ENCODE measurements at places on chromosomes 3 and 15.

GRCh38 chr15:34721802-34722438, 32.9 kb downstream of the GJD2 start:
- DNase-seq: peak; percentile 15

DNA sequence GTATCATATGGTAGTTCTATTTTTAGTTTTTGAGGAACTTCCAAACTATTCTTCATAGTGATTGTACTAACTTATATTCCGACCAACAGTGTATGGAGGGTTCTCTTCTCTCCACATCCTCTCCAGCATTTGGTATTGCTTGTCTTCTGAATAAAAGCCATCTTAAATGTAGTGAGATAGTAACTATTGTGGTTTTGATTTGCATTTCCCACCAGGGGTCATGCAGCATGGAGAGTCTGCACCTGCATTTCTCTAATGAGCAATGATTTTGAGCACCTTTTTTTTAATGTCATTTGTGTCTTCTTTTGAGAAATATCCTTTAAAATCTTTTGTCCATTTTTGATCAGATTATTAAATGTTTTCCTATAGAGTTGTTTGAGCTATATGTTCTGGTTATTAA, 718.5 kb downstream of the ZBBX start:
- no peak for DNase-seq

DNA sequence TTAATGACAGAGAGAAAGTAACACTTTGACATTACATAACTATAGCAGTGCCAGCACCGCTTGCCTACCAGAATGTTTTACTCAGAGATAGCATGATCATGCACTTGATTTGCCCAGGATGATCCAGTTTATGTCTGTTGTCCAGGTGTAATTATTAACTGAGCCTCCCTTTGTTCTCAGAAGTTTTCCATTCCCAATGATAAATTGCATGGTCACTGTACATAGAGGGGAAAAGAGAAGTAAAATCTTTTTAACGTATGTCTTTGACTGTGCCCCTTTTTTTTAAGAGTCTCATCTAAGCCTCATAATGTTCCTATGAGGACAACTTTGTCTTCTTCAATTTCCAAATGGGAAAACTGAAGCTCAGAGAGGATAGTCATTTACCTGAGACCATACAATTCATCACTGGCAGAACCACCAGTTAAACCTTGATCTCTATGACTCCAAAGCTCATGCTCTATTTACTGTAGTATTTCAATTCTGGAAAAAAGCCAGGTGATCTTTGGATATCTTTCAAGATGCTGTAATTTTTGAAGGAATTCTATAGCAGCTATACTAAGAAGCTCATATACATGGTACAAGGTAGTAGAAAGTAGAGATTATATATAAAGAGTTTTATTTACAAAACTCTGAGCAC, 25.1 kb downstream of the C3orf85 start:
- DNase-seq: no peak

DNA sequence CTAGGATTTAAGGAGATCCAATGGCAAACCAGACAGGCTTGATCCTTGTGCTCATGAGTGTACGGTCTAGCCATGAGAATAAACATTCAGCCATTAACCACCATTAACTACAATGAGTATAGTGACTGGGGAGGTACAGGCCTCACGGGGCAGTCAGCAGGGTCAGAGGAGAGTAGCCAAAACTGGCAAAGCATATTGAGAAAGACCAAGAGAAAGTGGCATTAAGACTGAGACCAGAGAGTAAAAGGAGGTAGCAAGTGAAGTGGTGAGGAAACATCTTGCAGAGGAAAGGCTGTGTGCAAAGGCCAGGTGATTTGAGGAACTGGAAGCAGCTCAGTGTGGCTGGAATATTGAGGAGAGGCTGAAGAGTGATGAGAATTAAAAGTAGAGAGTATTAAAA, 407.2 kb upstream of the LMCD1 start:
- DNase-seq: no peak

- no peak for DNase-seq
Measured at GRCh38 chr3:101725194-101725889, 928 bp downstream of the CEP97 start.

GRCh38 chr15:88238618-88239430, 17.7 kb downstream of the NTRK3 start:
- no peak for DNase-seq

DNA sequence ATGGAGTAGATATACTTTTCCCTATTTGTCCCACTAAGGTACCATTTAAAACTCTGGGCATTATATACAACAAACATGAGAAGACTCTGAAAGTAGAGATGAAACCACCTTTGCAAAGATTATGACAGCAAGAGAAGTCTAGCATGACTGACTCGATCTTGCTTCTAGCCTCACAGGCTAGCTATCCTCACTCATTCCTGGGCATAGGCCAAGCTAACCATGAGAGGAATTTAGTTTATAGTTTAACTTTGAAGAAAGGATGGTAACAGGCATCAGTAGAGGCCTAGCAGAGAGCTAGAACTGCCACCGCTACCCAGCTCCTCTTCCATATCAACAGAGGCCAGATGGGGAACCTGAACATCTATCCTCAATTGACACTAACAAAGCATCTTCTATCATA, 63.5 kb upstream of the FSIP1 start:
- DNase-seq: no peak

DNA sequence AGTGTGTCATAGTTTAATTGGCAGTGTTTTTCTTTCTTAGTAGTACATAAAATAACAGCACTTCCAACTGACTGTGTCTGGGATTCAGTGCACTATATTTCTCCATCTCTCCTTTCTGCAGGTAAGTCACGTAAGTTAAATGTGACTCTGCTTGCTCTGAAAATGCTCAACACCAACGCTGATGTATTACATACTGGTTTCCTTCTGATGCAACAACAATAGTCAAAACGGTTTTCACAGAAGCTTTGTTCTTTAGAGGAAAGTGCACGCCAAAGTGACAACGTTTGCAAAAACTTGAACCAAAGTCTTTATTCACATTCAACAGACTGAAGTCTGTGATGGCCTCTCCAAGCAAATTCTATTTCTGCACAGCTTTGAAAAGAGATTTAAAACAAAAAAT, 707.1 kb upstream of the CFAP20DC start:
- DNase-seq: no peak

DNA sequence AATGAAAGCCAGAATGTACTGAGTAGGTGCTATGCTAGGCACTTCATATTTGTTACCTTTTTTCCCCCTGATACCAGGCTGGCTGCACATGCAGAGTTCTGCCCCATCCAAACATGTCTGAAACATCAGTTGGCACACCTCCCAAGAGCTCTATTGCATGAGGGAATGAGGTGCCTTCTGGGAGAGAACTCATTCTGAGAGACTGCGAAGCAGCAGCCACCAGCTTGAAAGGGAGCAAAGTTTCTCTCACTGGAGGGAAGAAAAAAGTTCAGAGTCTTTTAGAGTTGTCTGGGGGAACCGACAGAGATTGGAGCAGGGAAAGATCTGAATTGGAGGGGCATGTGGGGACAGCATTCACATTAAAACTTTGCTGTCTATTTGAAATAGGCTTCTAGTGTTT, 84.1 kb downstream of the AGBL1 start:
- DNase-seq: no peak

DNA sequence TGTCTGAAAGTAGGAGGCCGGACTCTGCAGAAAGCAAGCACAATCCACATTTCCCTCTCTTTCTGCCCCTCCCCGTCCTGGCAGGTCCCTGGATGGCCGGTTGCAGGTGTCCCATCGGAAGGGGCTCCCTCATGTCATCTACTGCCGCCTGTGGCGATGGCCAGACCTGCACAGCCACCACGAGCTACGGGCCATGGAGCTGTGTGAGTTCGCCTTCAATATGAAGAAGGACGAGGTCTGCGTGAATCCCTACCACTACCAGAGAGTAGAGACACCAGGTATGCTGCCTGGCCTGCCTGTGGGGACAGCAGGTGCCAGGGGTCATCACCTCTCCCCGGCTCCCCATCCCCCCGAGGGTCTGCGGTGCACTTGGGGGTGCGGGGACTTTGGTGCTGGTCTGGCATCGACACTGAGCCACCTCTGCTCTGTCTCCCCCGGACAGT, 89.6 kb downstream of the AAGAB start:
- no peak for DNase-seq

DNA sequence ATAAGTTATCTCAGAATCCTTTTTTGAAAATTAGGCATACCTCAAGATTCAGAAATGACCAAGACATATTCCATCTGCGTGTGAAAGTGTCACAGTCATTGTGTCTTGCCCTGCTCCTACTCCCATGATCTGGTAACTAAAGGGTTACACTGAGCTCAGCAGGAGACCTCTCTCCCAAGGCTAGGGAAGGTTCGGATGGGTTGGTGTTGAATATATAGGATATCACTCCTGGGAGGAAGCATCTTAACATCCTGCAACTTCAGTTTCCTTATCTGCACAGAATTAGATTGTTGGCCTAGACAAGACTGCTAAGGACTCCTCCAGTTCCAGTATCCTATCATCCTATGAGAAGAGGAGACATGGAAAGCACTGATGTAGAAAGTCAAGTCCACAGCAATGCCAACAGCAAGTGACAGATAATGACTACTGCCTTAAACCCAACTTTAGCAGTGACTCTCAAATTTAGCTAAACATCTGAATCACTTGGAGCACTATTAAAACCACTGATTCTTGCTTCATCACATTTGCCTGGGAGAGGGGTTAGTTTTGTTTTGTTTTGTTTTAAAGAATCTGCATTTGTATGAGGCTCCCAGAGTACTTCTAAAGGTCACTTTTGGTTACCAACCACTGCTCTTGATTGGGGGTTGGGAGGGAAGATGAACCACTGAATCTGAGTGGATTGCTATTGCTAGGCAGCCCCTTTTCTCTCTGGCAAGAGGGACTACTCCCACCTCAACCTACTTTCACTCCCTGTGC, 9.7 kb downstream of the ADAMTS9 start:
- no peak for DNase-seq

GRCh38 chr3:132758740-132759139, 36.5 kb upstream of the NPHP3 start:
- no peak for DNase-seq

DNA sequence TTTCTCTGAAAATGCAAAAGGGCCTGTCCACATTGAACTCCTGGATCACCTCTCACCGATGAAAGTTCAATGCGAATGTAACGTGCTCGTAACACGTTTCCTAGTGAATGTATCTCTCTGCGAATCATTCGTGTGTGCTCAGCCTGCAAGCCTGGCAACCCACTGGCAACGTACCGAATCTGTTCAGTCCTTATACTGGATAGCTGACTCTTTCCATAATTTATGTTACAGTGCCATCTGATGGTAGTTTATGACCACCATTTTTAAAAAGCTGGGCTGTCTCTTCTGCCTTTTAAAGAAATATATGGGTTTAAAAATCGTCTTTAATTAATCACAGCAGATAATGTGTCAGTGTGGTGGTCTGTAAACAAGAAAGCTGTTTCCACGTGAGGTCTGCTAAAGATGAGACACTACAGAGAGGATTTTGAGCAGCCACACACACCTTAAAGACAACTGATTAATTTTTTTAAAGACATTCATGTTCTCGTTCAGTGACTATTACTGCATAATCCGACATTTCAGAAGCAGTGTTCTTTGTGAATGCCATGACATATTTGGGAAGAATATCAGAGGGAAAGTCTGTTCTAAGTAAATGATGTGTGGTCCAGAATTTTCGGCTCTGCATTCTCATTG, 69.4 kb upstream of the FOXP1 start:
- DNase-seq: peak; percentile 31

GRCh38 chr3:55270976-55271375, 216.1 kb downstream of the WNT5A start:
- no peak for DNase-seq

DNA sequence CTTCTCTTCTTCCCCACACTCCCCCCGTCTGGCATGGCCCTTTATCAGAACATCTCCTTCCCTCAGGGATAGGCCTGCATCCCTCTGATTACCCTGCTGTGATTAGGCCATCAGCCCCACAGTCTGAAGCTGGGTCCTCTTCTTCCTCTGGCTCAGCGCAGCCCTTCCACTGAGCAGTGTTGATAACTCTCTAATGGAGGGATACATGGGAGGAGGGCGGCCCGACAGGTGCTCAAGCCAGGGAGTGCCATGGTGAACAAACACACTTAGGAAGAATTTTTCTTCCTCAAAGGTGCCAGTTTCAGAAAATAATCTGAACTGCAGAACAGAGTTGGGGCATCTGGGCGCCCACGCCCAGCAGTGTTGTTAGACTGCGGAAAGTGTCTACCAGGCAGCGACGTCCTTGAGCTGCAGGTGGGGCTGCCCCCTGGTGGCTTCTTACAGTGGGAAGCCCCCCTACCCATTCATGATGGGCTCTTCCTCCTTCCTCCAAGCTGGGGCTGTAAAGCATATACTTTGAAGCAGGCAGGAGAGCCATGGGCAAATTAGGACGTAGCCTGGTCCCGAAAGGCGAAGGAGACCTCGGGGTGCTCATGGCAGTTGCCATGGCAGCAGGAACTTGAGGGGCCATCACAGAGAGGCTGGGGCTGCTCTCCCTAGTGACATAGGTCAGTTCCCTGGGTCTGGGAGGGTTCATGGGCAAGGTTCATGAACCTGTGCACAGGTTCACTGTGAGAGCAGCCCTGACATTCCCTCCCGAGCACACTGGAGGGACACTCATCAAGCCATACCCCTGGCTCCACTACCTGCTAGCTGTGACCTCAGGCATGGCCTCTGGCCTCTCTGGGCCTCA, 33.2 kb upstream of the NR2C2 start:
- no peak for DNase-seq

GRCh38 chr3:186976837-186977750, 46.8 kb downstream of the ST6GAL1 start:
- no peak for DNase-seq

GRCh38 chr3:114872050-114872449, 275.0 kb downstream of the ZBTB20 start:
- DNase-seq: no peak

DNA sequence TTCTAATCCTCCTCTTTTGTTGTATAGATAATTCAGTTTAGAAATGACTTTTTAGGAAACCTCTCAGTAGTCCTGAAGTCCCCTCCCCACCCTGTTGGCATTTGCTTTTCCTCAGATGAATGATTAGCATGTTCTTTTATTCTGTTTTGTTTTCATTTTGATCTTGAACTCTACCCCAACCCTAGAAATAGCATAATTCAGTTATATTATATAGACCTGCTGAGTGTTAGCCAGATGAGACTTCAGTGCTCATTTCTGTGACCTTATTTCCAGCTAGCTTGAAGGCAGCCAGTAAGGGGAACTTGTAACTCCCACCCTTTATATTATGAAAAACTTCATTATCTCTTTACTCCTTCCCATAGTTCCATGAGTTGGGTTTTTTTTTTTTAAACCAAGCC, 41.2 kb downstream of the SNRK start:
- DNase-seq: no peak

- DNase-seq: no peak
Measured at GRCh38 chr3:155944081-155944480, 73.6 kb downstream of the GMPS start.

- no peak for DNase-seq
Measured at GRCh38 chr3:184570489-184570888, 8.9 kb downstream of the EPHB3 start.

- no peak for DNase-seq
Measured at GRCh38 chr15:94480289-94480834, 249.0 kb downstream of the MCTP2 start.

- DNase-seq: no peak
Measured at GRCh38 chr15:41691471-41691870, 31.3 kb downstream of the MGA start.

- no peak for DNase-seq
Measured at GRCh38 chr3:188095431-188095830, 58.5 kb upstream of the LPP start.

GRCh38 chr15:69653846-69654245, 201.2 kb downstream of the RPLP1 start:
- DNase-seq: no peak

Data from mucosa of gallbladder (tissue), 1 donor.